ENCODE measurements at places on chromosomes 2 and 18. TPM values are rescaled to one million over a fixed set of nuclear protein-coding genes. Genes with fewer than 3 reads are reported as not detected.

The ALPI gene
- not detected for total RNA-seq

The C2orf78 gene
- not detected for total RNA-seq

The GCKR gene
- not detected for total RNA-seq

The AQP12A gene
- total RNA-seq = not detected

The NT5C1B gene
- not detected for total RNA-seq

The DSC2 gene
- 4.4 TPM for total RNA-seq

The PKDCC gene
- total RNA-seq = 210 TPM

The CTAGE1 gene
- not detected for total RNA-seq

The PCARE gene
- total RNA-seq = not detected

The SP140 gene
- total RNA-seq = 0.11 TPM

The AGXT gene
- total RNA-seq = not detected

The ANKRD30B gene
- total RNA-seq = not detected

The WNT6 gene
- 1.2 TPM for total RNA-seq

The RSAD2 gene
- 0.32 TPM for total RNA-seq

The RIF1 gene
- 10.7 TPM for total RNA-seq

The NAT8 gene
- total RNA-seq = not detected

The RALBP1 gene
- total RNA-seq = 67.2 TPM

The OBSL1 gene
- 151 TPM for total RNA-seq

The CAVIN2 gene
- 43.4 TPM for total RNA-seq

The CDH2 gene
- 22.8 TPM for total RNA-seq

GRCh38 chr2:74181739-74182138 is 3.1 kb upstream of the MOB1A start:
- H3K27ac ChIP-seq = no peak overlapping the region
- peaks cover 10% of the 10 kb centered on the region for H3K4me1 ChIP-seq
- H3K4me3 ChIP-seq = no peak overlapping the region
- DNase-seq = no peak
- no peaks in the 10 kb centered on the region for H3K27me3 ChIP-seq

DNA sequence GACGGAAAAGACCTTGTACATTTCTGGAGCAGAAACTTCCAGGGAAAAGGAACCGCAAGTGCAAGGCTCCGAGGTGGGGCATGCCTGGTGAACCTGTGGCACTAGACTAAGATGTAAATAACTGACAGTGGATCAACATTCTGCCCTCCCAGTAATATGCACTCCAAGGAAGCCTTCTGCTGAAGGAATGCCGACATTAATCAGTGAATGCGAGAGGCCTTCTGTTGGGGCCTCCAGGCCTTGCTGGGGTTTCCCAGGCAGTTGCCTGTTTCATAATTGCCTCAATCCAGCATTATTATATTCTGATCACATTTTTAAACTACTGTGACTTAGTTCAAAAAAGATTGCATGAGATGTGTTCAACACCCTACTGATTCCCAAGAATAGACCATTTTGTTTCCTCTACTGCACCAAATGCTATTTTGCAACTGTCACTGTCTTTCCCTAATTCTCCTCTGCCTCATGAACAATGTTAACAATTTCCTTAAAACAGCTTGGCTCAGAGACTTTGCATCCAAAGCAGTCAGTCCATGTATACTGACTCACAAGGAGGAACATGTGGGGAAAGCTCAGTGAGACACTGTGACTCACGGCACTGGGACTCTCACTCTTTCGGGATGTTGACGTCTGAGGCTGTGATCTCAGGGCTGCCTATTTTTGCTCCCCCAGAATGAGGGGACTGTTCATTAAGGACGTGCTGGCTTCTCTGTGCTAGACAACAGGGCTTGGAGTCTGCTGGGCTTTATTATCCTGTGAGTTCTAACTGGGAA is 10.5 kb upstream of the DSG2 start:
- no peak overlapping the region for H3K27ac ChIP-seq
- no peak overlapping the region for H3K4me3 ChIP-seq
- no peak for DNase-seq
- H3K27me3 ChIP-seq = no peaks in the 10 kb centered on the region
- H3K4me1 ChIP-seq = no peaks in the 10 kb centered on the region

GRCh38 chr2:234950730-234951663 is 820 bp upstream of the SH3BP4 start:
- H3K4me3 ChIP-seq = peak overlapping the region; percentile 86
- H3K4me1 ChIP-seq = peaks cover 8% of the 10 kb centered on the region
- H3K27me3 ChIP-seq = no peaks in the 10 kb centered on the region
- no peaks in the 10 kb centered on the region for H3K36me3 ChIP-seq

GRCh38 chr2:122713800-122714199 is 958.3 kb downstream of the TSN start:
- no peaks in the 10 kb centered on the region for H3K27me3 ChIP-seq
- no peaks in the 10 kb centered on the region for H3K4me1 ChIP-seq
- no peak for DNase-seq
- no peaks in the 10 kb centered on the region for H3K36me3 ChIP-seq
- H3K4me3 ChIP-seq = no peak overlapping the region

- no peaks in the 10 kb centered on the region for H3K36me3 ChIP-seq
- DNase-seq = peak; percentile 12
- H3K4me1 ChIP-seq = peaks cover 4% of the 10 kb centered on the region
- H3K4me3 ChIP-seq = no peak overlapping the region
- H3K27me3 ChIP-seq = no peaks in the 10 kb centered on the region
- H3K27ac ChIP-seq = no peak overlapping the region
These were observed 234.4 kb upstream of the EPAS1 start for GRCh38 chr2:46062637-46063412.

DNA sequence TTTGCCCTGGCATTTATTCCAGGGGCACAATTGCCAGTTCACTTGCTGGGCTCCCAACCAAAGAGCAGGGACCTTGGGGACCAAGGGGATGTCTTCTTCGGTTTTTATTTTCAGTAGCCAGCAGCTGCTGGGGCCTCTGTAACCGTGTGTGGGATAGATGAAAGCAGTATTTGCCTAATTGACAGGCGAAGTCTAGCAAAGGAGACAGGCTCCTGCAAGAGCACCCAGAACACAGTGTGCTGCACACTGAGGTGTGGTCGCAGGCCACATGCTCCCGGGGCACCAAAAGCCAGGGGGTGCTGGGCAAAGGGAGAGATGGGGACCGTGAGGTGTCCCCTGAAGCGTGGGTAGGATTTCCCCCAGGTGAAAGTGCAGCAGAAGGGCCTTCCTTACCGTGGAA is 5.3 kb downstream of the SAG start:
- DNase-seq = no peak
- no peak overlapping the region for H3K4me3 ChIP-seq

GRCh38 chr2:196275646-196276352 is 104.4 kb upstream of the STK17B start:
- H3K4me3 ChIP-seq = no peak overlapping the region
- H3K36me3 ChIP-seq = no peaks in the 10 kb centered on the region
- H3K27me3 ChIP-seq = no peaks in the 10 kb centered on the region
- no peaks in the 10 kb centered on the region for H3K4me1 ChIP-seq
- DNase-seq = no peak

- no peaks in the 10 kb centered on the region for H3K27me3 ChIP-seq
- DNase-seq = no peak
- no peak overlapping the region for H3K4me3 ChIP-seq
- H3K27ac ChIP-seq = peak overlapping the region; percentile 3
These were observed 109.1 kb upstream of the CYP1B1 start for GRCh38 chr2:38185012-38185491.

DNA sequence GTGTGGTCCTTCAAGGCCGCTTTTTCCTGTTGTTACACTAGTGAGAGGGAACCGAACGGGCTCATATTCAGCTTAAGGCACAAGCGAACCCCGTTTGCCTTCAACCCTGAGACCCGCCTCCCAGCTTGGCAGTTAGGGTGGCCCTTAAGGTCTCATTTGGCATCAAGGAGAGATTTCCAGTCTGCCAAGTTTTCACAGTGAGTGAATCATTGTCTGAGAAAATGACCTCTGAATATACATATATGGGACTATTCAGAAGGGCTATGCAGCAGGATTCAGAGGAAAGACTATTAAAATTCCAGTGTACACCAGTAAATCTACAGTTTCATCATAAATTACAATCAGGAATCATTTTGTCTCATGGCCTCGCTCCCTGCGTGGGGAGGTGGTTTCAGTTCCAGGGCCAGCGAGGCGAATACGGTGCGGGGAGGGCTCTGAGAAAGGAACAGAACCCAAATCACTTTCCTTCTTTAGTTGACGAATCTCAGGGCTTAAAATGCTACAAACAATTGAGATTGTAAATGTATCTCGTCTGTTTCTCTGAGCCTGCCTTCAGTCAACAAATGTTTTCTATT is 231.4 kb downstream of the FAM210A start:
- peak overlapping the region; percentile 87 for H3K27ac ChIP-seq
- peak overlapping the region; percentile 23 for H3K4me3 ChIP-seq
- H3K27me3 ChIP-seq = no peaks in the 10 kb centered on the region
- peaks cover 15% of the 10 kb centered on the region for H3K36me3 ChIP-seq

GRCh38 chr18:77522051-77522675 is 272.5 kb downstream of the GALR1 start:
- no peaks in the 10 kb centered on the region for H3K4me1 ChIP-seq
- H3K36me3 ChIP-seq = no peaks in the 10 kb centered on the region
- no peaks in the 10 kb centered on the region for H3K27me3 ChIP-seq
- no peak overlapping the region for H3K27ac ChIP-seq
- H3K4me3 ChIP-seq = no peak overlapping the region

GRCh38 chr2:207164006-207164831 is 1.5 kb downstream of the KLF7 start:
- no peaks in the 10 kb centered on the region for H3K27me3 ChIP-seq
- peaks cover 32% of the 10 kb centered on the region for H3K4me1 ChIP-seq
- peak overlapping the region; percentile 100 for H3K27ac ChIP-seq
- H3K36me3 ChIP-seq = no peaks in the 10 kb centered on the region

DNA sequence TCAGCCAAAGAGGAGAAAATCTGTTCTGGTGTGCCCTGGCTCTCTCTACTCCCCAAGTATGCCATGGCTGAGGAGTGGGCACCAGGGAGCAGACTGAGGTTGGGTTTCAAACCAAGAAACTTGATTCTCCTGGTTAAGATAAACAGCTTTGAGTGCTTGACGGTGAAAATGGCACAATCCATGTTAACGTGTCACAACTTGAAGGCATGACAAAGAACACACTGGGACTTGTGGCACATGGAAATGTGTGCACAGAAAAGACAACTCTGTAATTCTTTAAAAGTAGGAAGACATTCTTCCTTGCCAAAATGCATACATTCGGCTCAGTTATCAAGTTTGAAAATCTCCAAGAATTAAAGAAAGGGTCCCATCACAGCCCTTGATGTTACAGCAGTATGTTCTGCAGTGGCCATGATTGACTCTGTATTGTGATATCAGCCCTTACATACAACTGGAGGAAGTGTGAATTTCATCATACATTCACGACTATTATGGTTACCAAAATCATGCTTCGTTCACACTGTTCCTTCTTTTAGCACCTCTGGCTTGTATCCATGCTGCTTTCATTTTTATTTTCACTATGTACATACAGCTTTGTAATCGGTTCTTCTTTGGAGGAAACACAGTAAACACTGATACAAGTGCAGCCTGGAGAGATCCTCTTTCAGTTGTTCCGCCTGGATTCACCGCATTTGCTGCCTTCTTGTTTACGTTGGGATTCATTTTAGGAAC is 15.6 kb upstream of the ACTG2 start:
- no peak for DNase-seq
- H3K36me3 ChIP-seq = no peaks in the 10 kb centered on the region
- no peak overlapping the region for H3K4me3 ChIP-seq
- H3K27ac ChIP-seq = no peak overlapping the region

GRCh38 chr2:82120115-82120514 is 1815.6 kb upstream of the LRRTM1 start:
- no peak overlapping the region for H3K4me3 ChIP-seq
- H3K4me1 ChIP-seq = no peaks in the 10 kb centered on the region
- no peaks in the 10 kb centered on the region for H3K27me3 ChIP-seq
- H3K36me3 ChIP-seq = no peaks in the 10 kb centered on the region
- H3K27ac ChIP-seq = no peak overlapping the region
- no peak for DNase-seq

GRCh38 chr2:9532421-9532820 is 23.2 kb downstream of the ADAM17 start:
- H3K27me3 ChIP-seq = no peaks in the 10 kb centered on the region
- peaks cover 5% of the 10 kb centered on the region for H3K36me3 ChIP-seq
- no peak overlapping the region for H3K4me3 ChIP-seq
- no peak for DNase-seq
- peaks cover 3% of the 10 kb centered on the region for H3K4me1 ChIP-seq

DNA sequence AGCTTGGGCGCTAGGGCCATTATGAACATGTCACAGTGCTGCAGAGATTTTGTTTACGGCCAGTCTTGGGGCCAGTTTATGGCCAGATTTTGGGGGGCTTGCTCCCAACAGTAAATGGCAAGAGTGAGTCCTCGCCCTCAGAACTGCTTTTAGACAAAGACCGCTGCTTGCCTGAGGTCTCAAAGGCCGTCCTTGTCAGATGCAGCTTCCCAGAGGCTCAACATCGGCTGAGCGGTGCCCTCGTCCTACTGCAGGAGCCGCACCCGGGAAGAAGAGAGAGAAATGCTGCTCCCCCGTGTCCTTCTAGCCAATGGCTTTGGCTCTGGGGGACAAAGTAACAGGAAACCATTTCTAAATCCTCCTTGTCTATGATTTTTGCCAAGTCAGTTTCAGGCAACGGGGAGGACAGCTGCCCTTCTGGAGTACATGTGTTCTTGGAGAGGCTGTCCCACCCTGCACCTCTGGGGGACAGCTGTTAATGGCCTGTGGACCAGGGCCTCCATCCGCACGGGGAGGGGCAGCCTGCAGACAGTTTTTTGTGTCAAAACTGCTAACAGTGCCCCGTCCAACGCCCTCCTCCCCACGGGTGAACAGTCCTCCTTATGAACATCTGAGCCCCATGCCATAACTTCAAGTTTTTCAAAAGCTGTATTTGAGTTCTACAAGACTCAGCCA is 66.1 kb downstream of the C18orf63 start:
- DNase-seq = no peak
- no peaks in the 10 kb centered on the region for H3K27me3 ChIP-seq
- no peak overlapping the region for H3K27ac ChIP-seq
- no peaks in the 10 kb centered on the region for H3K36me3 ChIP-seq

- H3K4me3 ChIP-seq = no peak overlapping the region
- H3K4me1 ChIP-seq = peaks cover 11% of the 10 kb centered on the region
- H3K36me3 ChIP-seq = no peaks in the 10 kb centered on the region
- DNase-seq = no peak
- H3K27ac ChIP-seq = no peak overlapping the region
- H3K27me3 ChIP-seq = no peaks in the 10 kb centered on the region
These were observed 328.2 kb downstream of the SETBP1 start for GRCh38 chr18:45008694-45009413.

- H3K27me3 ChIP-seq = no peaks in the 10 kb centered on the region
- no peak for DNase-seq
- peaks cover 4% of the 10 kb centered on the region for H3K4me1 ChIP-seq
- H3K36me3 ChIP-seq = no peaks in the 10 kb centered on the region
- no peak overlapping the region for H3K4me3 ChIP-seq
These were observed 411.8 kb downstream of the MTX2 start for GRCh38 chr2:176680916-176681516.

GRCh38 chr18:63763831-63764600 is 11.2 kb upstream of the SERPINB7 start:
- no peaks in the 10 kb centered on the region for H3K27me3 ChIP-seq
- no peak overlapping the region for H3K4me3 ChIP-seq
- H3K4me1 ChIP-seq = no peaks in the 10 kb centered on the region
- no peaks in the 10 kb centered on the region for H3K36me3 ChIP-seq
- no peak overlapping the region for H3K27ac ChIP-seq
